Sigmoid colon (tissue), 7 donors: ENCODE measurements at places on chromosomes 7 and 10. TPM values are rescaled to one million over a fixed set of nuclear protein-coding genes. Genes with fewer than 3 reads are reported as not detected.

Gene RET
- polyA plus RNA-seq: not detected

Gene C10orf67
- polyA plus RNA-seq: 0.04 TPM

Gene UPK3BL1
- polyA plus RNA-seq: 8.8 TPM

Gene FOXI2
- polyA plus RNA-seq: not detected

Gene PTER
- polyA plus RNA-seq: 9.0 TPM

Gene EEPD1
- 6.6 TPM for polyA plus RNA-seq

Gene AKR1C3
- polyA plus RNA-seq: 236 TPM

Gene DKK1
- polyA plus RNA-seq: not detected

Gene AGAP5
- polyA plus RNA-seq: 4.7 TPM

Gene ATAD1
- polyA plus RNA-seq: 18.7 TPM

Gene SOSTDC1
- 2.5 TPM for polyA plus RNA-seq

Gene CFAP43
- polyA plus RNA-seq: not detected

DNA sequence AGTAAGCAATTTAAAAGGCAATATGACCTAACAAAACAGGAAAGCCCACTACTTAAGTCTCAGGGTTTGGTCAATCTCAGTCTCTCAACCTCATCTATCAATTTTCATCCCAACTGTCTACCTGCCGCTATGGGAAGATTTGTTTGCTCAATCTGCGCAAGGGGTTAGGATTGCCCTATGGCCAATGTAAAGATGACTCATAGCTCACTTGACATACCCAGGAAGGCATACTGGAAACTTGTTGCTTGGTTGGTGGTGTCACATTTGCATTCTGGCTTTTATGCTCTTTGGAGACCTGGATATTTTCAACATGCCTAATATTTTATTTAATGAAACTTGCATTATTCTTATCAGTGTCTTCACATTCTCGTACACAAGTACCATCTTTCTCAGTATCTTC is 78.1 kb upstream of the TMEM196 start:
- no peaks in the 10 kb centered on the region for H3K27me3 ChIP-seq
- H3K36me3 ChIP-seq: no peaks in the 10 kb centered on the region
- no peak for DNase-seq
- H3K4me1 ChIP-seq: no peaks in the 10 kb centered on the region
- H3K27ac ChIP-seq: no peak overlapping the region

GRCh38 chr7:104149822-104150221 is 58.0 kb downstream of the ORC5 start:
- peaks cover 18% of the 10 kb centered on the region for H3K36me3 ChIP-seq
- no peak overlapping the region for H3K27ac ChIP-seq
- H3K27me3 ChIP-seq: no peaks in the 10 kb centered on the region
- no peak for DNase-seq
- no peak overlapping the region for H3K4me3 ChIP-seq

DNA sequence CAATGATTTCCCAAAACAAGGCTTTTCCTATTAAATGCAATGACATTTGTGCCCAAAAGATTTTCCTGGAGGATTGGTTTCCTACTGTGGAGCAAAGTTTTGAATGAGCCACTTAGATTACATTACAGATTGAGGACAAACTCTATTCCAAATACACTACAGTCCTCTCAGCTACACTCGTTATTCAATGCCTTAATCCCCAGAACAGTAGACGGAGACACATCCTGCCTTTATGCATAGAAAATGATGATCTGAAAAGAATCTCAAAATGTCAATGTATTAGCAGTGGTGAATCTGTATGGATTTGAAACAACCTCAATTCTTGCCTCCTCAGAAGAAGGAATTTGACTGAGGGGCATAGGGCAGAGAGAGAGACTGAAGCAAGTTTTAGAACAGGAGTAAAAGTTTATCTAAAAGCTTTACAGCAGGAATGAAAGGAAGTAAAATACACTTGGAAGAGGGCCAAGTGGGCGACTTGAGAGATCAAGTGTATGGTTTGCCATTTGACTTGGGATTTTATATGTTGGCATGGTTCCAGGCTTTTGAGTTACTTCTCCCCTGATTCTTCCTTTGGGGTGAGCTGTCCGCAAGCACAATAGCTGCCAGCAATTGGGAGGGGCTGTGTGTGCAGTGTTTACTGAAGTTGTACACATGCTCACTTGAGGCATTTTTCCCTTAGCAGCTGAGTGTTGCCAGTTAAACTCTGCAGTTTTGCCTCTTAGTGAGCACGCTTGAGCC is 891.9 kb upstream of the MBL2 start:
- H3K27ac ChIP-seq: no peak overlapping the region
- H3K36me3 ChIP-seq: no peaks in the 10 kb centered on the region
- no peak overlapping the region for H3K4me3 ChIP-seq

GRCh38 chr10:45227456-45227855 is 88.0 kb downstream of the OR13A1 start:
- peaks cover 14% of the 10 kb centered on the region for H3K27me3 ChIP-seq
- no peak for DNase-seq
- H3K4me3 ChIP-seq: no peak overlapping the region
- no peaks in the 10 kb centered on the region for H3K36me3 ChIP-seq
- no peak overlapping the region for H3K27ac ChIP-seq

DNA sequence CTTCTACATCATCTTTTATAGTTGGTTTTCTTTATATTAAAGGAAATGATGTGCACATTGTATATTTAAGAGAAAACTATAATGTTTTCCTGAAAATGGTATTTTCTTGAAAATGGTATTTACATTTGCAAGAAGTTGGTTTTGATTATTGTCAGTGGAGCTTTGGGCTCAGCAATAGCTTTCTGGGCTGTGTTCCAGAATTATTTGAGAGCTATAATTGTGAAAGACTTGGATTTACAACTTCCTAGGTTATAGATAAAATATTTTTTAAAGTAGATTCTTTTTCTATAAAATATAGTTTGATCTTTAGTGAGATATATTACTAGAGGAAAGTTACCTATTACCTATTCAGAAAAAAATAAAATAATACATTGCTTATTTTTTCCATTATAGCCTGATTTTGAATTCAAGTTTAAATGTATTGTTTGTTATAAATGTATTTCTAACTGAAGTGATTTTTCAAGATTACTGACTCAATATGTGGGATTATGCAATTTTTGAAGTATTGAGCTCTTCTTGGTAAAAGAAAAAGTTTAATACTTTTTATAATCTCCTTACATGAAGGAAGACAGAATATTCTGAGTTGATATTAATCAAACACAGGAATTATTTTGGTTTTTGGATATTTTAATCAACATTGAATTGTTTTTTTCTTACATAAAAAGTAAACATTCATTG is 20.2 kb downstream of the GNAI1 start:
- H3K27ac ChIP-seq: no peak overlapping the region
- no peaks in the 10 kb centered on the region for H3K36me3 ChIP-seq
- DNase-seq: no peak
- H3K4me3 ChIP-seq: no peak overlapping the region

- H3K36me3 ChIP-seq: no peaks in the 10 kb centered on the region
- no peaks in the 10 kb centered on the region for H3K4me1 ChIP-seq
- H3K27ac ChIP-seq: no peak overlapping the region
- no peaks in the 10 kb centered on the region for H3K27me3 ChIP-seq
- no peak overlapping the region for H3K4me3 ChIP-seq
These were observed 30.9 kb upstream of the SMKR1 start for GRCh38 chr7:129471402-129471827.

- no peak for DNase-seq
- H3K27me3 ChIP-seq: no peaks in the 10 kb centered on the region
- H3K36me3 ChIP-seq: no peaks in the 10 kb centered on the region
- no peak overlapping the region for H3K4me3 ChIP-seq
- no peak overlapping the region for H3K27ac ChIP-seq
- peaks cover 31% of the 10 kb centered on the region for H3K4me1 ChIP-seq
These were observed 393.8 kb downstream of the LRMDA start for GRCh38 chr10:75825235-75825634.

- no peak overlapping the region for H3K27ac ChIP-seq
- no peak overlapping the region for H3K4me3 ChIP-seq
- no peak for DNase-seq
- H3K36me3 ChIP-seq: no peaks in the 10 kb centered on the region
- H3K27me3 ChIP-seq: no peaks in the 10 kb centered on the region
These were observed 94.4 kb downstream of the ANK3 start for GRCh38 chr10:60295028-60295937.

DNA sequence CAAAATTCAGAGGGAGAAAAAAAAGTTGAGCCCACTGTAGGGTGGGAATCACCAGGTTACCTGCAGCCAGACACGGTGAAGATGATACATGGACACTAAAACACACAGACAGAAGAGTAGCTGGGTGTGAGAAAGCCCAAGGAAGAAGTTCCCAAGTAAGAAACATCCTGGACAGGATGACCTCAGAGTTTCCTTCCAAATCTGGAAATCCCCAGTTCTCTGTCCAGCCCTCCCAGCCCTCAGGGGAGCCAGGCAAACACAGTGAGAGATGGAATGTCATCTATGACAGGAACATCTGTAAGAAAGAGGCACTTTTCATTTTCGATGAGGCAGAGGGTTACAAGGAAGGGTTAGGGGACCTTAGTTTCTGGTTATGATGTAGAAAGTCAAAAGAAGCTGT is 125.1 kb upstream of the LYZL1 start:
- no peak overlapping the region for H3K4me3 ChIP-seq
- DNase-seq: no peak
- no peaks in the 10 kb centered on the region for H3K4me1 ChIP-seq
- no peak overlapping the region for H3K27ac ChIP-seq
- H3K27me3 ChIP-seq: no peaks in the 10 kb centered on the region

- peak overlapping the region; percentile 92 for H3K27ac ChIP-seq
- H3K4me3 ChIP-seq: peak overlapping the region; percentile 69
- peak; percentile 73 for DNase-seq
- H3K27me3 ChIP-seq: no peaks in the 10 kb centered on the region
These were observed 1.6 kb downstream of the AVPI1 start for GRCh38 chr10:97685395-97685958.

DNA sequence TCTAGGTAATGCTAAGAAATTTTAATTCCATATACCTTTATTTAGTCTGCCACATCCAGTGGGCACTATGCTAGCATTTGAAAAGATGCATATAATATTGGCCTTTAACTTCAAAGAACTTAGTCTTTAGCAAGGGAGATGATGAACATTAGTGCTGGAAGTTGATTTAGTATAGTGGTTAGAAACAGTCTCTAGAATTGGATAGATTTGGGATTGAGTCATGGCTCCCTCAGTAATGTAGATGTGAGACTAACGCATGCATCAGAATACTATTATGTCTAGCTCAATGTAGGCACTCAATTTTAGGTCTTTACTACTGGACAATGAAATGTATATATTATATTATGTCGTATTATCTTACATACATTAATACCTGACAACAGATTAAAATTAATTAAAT is 5.8 kb downstream of the DKK1 start:
- no peak overlapping the region for H3K4me3 ChIP-seq
- no peak overlapping the region for H3K27ac ChIP-seq
- H3K36me3 ChIP-seq: no peaks in the 10 kb centered on the region
- H3K4me1 ChIP-seq: peaks cover 3% of the 10 kb centered on the region
- no peak for DNase-seq

GRCh38 chr10:133251388-133252222 is 13.9 kb downstream of the VENTX start:
- no peak overlapping the region for H3K27ac ChIP-seq
- no peaks in the 10 kb centered on the region for H3K27me3 ChIP-seq
- DNase-seq: no peak

DNA sequence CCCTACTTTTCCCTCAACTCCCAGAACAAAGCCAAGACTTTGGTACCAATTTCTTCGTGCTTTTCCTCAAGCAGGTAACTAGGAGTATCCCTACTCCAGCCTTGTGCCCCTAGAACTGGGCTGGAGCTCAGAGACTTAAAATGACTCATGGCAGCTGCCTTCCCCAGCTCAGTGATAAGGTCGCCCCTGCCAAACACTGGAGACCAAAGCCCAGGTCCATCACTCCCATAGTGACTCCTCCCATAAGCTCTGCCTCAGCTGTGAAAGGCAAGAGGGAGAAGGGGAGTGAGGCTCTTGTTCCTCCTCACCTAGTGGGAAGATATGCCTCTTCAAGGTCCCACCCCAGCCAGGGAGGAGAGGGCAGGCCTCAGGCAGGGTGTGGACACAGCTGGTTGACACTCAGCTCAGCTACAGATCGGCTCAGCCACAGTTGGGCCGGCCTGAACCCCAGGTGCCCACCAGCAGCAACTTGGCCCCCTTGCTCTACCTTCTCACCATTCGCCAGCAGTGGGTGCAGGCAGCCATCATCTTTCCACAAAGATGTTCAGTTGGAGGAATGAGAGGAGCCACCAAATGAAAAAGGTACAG is 13.8 kb upstream of the CYREN start:
- no peaks in the 10 kb centered on the region for H3K27me3 ChIP-seq
- no peaks in the 10 kb centered on the region for H3K4me1 ChIP-seq
- no peak overlapping the region for H3K27ac ChIP-seq
- no peak for DNase-seq

- H3K36me3 ChIP-seq: peaks cover 16% of the 10 kb centered on the region
- no peaks in the 10 kb centered on the region for H3K27me3 ChIP-seq
- H3K27ac ChIP-seq: peak overlapping the region; percentile 48
These were observed 25.5 kb downstream of the LDB3 start for GRCh38 chr10:86693721-86694369.

DNA sequence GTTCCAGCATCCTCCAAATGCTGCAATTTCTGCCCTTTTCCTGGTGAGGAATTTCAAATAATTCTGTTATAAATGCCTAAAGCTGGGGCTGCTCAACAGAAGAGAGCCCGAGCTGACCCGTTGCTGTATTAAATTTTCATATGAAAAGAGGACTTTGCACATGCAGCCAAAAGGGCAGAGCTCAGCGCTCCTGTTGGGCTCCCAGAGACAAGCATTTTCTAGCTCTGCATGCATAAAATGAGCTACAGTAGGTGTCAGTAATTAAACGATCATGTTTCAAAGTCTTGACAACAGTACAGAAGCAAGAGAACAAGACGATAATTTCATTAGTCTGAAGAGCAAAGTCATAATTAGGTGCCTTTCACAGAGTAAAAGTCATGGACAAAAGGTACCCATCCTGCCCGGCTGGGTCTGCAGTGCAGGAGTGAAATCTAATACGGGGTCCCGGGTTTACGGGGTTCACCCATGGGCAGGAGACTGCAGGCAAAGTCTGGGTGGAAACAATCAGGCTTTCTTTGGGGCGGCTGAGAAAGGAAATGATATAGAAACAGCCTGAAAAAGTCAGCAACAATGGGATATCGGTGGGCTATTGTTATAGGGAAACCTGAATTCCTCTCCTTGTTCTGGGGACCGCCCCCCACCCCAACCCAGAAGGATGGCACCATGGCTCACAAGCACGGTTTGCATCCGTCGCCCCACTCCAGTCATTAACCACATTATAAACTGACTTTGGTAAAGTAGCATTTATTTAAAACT is 66.0 kb downstream of the EBF3 start:
- H3K4me3 ChIP-seq: no peak overlapping the region
- DNase-seq: no peak
- no peak overlapping the region for H3K27ac ChIP-seq
- no peaks in the 10 kb centered on the region for H3K4me1 ChIP-seq

- no peak for DNase-seq
- no peak overlapping the region for H3K4me3 ChIP-seq
- H3K36me3 ChIP-seq: peaks cover 5% of the 10 kb centered on the region
- H3K27ac ChIP-seq: peak overlapping the region; percentile 24
- H3K4me1 ChIP-seq: peaks cover 3% of the 10 kb centered on the region
- no peaks in the 10 kb centered on the region for H3K27me3 ChIP-seq
These were observed 4.1 kb downstream of the CALU start for GRCh38 chr7:128743112-128743772.

- H3K36me3 ChIP-seq: no peaks in the 10 kb centered on the region
- no peaks in the 10 kb centered on the region for H3K4me1 ChIP-seq
- H3K27me3 ChIP-seq: no peaks in the 10 kb centered on the region
- H3K27ac ChIP-seq: no peak overlapping the region
- no peak overlapping the region for H3K4me3 ChIP-seq
These were observed 254.2 kb downstream of the COBL start for GRCh38 chr7:51062222-51062987.
